ENCODE measurements at places on chromosomes 5 and 9.

GRCh38 chr5:151660616-151661495 lies 25.9 kb downstream of the SPARC start:
- no peak for DNase-seq

- no peak for DNase-seq
These were observed 465.5 kb downstream of the DNAH5 start for GRCh38 chr5:13478831-13479465.

GRCh38 chr9:124354346-124355038 lies 60.8 kb downstream of the PSMB7 start:
- no peak for DNase-seq

DNA sequence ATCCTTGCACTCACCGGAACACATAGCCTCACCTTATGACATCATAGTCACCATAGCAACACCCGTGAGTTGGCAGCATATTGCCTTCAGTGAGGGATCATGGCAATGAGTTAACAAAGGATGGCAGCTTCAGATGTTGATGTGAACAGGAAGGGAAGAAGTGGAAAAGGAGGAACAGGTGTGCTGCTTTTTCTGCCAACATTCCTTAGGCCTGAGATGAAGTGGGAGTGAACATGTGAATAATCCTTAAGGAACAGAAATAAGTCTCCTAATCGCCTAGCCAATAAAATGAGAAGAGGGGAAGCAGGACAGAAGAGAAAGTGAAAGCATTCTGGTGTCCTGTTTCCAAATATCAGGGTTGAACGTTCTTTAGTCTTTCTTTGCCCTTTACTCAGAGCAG lies 360.0 kb downstream of the BRINP1 start:
- DNase-seq, result no peak

DNA sequence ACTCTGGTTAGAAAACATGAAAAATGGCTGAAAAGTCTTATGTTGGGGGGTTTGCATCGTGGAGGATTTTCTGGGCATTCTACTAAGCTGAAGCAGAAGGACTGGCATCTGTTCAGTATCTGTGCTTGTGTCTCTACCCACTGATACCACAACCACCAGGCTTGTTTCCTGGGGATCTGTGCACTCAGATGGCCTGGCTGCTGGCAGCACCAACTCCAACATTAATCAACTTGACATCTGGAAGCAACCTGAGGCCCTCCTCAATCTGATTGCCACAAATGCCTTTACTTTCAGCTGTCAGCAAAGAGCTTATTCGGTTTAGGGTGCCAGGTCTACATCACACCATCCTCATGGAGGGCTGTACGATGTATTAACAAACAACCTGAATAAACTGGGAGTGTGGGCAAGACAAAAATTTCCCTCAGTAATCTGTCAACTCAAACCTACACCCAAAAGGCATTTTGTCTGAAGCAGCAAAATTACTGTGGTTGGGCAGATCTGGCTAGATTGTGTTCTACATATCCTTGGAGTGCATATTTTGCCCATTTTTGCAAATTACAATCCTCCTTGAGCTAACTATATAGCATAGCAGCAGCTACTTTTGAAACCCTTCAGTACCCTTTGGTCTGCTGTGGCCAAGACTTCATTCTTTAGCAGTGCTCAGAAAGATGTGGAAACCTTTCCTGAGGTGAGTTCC lies 74.6 kb downstream of the FOXD1 start:
- DNase-seq, result no peak

- no peak for DNase-seq
These were observed 34.9 kb downstream of the MTMR12 start for GRCh38 chr5:32277798-32278197.

- no peak for DNase-seq
These were observed 388.7 kb downstream of the CETN3 start for GRCh38 chr5:90020575-90021538.

DNA sequence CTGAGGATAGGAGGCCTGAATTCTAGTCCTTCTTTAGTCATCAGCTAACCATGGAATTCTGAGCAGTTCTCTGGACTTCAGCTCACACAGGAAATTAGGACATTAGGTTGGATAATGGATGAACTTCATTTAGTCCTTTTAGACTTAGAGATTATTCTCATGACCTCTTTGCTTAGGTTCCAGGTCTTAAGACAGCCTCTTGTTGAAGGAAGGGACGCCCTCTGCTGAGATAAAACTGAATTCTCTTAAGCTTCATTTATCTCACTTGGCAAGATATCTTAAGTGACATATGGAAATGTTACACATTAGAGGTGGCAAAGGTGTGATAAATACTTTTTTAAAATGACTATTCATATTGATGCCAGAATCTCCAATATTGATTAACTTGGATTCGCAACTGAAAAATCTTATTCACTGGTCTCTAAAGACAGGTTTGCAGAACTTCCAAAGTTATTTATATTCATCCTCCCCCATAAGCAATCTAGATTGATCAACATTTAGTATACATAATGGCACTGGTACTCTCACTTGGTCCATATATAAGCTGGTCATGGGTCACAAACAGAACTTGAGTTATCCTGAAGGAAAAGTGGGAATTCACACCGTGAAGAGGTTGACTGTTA lies 16.9 kb upstream of the ZNF366 start:
- no peak for DNase-seq
